Iris pigment epithelial cell (primary cell): ENCODE measurements at places on chromosomes 12 and 14.

- no peak for DNase-seq
Observed at GRCh38 chr14:92544051-92544720, 30.6 kb downstream of the RIN3 start.

DNA sequence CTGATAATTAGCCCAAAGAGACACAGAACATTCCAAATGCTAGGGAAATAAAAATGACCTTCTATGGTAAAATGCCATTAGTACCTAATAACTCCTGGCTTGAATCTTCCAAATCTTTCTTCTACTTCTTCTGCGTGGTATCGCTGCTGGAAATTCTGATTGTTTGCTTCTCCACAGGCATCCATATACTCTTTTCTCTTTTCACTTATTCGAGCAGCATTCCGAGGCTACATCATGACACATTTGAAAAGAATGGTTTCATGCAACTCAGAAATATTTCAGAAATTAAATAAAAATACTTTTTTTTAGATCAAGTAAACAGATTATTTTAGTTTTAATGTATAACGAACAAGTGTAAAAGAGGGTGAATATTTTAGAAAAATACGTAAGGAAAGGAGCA is 18.9 kb downstream of the ZCCHC8 start:
- peak; percentile 40 for DNase-seq

GRCh38 chr12:130576371-130576816 is 139.7 kb downstream of the RIMBP2 start:
- DNase-seq, result no peak

DNA sequence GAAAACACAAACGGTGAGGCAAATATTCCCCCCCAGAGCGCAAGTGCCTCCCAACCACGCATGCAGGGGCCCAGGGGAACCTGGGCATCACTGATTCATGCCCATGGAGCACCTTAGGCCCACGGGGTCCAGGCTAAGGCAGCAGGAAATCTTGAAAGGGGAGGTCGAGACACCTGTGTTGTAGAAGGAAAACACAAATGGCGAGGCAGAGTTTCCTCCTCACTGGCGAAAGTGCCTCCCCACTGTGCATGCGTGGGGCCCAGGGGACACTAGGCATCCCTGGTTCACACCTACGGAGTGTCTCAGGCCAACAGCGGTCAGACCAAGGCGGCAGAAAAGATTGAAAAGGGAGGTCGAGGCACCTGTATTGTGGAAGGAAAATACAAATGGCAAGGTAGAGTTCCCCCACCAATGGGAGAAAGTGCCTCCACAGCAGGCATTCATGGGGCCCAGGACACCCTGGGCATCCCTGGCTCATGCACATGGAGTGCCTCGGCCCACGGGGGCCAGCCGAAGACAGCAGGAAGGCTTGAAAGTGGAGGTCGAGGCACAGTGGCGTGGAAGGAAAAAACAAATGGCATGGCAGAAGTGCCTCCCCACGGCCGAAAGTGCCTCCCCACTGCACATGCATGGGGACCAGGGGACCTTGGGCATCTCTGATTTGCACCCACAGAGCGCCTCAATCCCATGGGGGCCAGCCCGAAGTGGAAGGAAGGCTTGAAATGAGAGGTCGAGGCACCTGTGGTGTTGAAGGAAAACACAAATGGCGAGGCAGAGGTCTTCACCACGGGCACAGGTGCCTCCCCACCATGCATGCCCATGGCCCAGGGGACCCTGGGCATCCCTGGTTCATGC is 368.8 kb downstream of the ALG10 start:
- no peak for DNase-seq

GRCh38 chr14:47917344-47917954 is 242.0 kb upstream of the MDGA2 start:
- DNase-seq, result peak; percentile 22

- DNase-seq, result no peak
Observed at GRCh38 chr12:66638666-66639065, 40.2 kb downstream of the GRIP1 start.

DNA sequence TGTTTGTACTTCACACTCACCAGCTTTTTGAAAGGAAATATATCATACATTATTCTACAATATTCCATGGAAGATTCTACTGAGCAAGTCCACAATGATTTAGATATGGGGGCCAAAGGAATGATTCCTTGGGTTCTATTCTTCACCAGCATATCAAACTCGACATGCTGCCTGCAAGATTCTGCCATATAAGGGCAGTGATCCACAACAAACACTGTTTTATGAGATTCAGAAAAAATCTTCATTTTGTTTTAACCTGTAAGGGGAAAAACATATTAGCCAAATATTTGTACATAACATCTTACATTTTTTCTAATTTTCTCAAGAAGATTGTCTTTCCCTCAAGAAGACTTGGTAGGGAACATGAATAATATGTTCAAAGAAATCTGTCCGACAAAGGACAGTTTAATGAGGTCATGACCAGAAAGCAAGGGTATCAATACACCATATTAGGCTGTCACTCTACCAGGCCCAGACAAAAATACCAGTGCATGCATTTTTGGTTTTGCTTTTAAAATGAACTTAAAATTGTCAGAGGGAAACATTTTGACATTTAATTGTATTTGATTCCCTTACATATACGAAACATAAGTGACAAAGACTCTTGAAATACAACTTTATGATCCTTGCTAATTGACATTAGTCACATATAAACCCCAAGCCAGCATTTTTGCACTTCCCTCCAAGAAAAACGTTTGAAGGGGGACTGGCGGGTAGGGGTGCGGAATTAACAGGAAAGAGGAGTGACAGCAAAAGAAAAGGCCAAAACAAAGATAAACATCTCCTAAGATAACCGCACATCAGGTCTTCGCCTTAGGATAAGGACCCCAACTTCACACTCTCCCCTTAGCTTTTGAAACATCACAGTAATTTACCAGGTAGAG is 980 bp downstream of the INTS13 start:
- no peak for DNase-seq
